ENCODE measurements at places on chromosomes 3 and 15.

DNA sequence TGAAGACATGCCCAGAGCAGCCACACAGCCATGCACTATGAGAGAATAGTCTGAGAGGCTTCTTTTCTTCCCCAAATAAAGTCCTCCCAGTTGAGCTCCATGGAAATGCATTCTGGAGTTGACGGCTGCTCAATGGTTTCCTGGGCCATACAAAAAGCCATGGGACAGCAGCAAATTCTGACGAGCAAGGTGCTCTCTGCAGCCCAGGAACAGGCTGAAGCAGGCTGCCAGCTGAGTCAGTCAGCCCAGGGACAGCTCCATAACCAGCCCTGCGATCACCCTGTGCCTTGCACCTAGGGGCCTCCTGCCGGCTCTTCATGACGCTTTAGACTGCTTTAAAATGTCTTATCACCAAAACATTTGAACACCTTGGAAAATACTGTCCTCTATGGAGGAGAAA is 256.3 kb upstream of the CHRNA7 start:
- no peak for DNase-seq

- no peak for DNase-seq
Observed at GRCh38 chr3:87621667-87622066, 345.3 kb upstream of the POU1F1 start.

- DNase-seq = no peak
Observed at GRCh38 chr3:124747111-124747981, 17.1 kb downstream of the UMPS start.

- DNase-seq = no peak
Observed at GRCh38 chr15:93831641-93832040, 399.7 kb upstream of the MCTP2 start.

- no peak for DNase-seq
Observed at GRCh38 chr3:23465569-23465968, 262.4 kb downstream of the UBE2E2 start.

DNA sequence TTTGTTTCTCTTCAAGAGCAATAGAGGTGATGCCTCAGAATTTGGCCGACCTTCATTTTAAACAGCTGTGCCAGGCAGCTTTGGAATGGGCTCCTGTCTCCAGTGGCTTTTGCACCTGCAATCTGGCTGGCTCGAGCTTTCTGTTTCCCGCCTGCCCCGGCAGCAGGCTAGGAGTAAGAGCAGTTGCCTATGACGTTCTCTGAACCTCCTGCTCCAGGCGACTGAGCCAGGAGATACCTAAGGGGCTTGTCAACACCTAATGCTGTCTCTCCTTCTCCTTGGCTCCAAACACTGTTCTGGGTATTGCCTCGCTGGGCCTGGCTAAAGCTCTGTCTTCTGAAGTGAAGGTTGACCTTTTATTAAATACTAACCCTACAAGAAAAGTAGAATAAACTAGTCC is 229.9 kb downstream of the LRRN1 start:
- DNase-seq = no peak

- DNase-seq = peak; percentile 90
Observed at GRCh38 chr15:28098766-28099554, at the start of gene OCA2. Gene OCA2, minus strand, starts transcription at chr15:28099315. Its CDS starts 17,441 bp downstream, at chr15:28081874.

DNA sequence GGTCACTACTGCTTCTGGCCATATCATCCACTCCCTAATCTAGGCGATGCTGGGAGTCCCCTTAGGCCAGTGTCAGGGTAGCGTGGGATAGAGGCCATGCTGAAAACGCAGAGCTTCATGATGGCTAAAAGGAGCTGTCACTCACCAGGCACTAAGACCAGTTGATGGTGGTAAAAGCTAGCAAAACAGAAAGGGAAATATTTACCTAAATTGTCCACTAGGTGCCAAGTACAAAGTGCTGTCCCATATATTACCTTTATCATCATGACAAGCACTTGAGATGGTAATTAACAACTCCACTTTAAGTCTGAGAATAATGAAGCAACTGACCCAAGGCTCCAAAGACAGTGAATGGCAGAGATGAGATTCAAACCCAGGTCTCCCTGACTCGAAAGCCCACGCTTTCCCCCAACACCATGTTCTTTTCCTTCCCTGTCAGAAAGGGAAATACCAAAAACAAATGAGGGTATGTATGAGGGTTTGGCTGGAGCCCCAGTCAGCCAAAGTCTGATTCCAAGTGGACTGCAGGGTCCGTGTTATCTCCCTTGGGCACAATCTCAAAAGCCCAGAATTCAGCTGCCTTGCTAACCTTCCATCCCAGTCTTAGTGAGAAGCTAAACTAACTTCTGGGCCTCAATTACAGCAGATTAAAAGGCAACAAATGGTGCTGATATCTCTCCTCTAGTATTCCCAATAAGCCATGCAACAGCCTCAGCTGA is 84.7 kb downstream of the RBPMS2 start:
- no peak for DNase-seq

DNA sequence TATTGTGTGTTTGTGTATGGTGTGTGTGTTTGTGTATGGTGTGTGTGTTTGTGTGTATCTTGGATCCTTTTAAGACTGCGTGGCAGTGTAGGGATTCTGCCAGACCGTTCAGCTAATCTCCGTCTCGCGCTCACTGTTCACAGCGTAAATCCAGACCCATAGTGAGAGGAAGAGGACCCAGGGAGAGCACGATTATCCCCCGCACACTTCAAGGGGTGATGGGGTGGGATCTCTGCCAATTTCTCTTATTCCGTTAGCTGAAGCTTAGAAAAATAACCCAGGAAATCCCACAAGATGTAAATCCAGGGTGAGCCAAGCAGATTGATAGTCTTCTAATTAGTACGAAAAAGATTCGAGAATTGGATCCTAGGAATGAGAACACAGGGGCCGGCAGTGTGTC is 381.2 kb downstream of the GABRG3 start:
- DNase-seq = no peak

GRCh38 chr15:81338170-81339007 is 14.4 kb upstream of the STARD5 start:
- DNase-seq = no peak

- DNase-seq = no peak
Observed at GRCh38 chr15:63310646-63311045, 33.2 kb downstream of the APH1B start.

DNA sequence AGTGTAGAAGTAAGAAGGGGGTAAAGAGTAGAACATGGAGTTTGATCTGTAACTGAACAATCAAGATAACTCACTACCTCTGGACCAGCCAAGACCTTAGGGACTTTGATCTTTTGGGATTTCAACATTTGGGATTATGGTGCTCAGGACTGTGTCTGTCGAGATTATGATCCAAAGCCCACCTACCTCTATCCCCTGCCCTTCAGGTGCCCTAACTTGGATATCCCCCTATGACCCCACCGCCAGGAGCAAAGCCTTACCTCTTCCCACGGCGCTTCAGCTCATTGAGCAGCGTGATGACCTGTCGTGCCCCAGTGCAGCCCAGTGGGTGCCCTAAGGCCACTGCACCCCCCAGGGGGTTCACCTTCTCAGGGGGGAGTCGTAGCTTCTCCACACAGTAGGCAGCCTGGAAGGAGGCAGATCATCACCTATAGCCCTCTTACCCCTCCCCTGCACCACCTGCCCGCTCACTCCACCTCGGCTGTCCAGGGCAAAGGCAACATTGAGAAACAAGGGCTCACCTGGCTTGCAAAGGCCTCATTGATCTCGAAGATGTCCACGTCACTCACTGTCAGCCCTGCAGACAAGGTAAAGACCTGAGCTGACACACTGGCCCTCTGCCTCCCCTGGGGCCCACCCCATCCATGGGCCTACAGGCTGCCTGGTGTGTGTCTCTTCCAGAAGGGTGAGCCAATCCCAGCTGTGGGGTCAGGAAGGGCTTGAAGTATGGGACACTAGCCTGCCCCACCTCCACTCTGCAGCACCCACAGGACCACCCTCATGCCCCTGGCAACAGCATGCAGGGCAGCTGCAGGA is 11.4 kb downstream of the ACAA1 start:
- peak; percentile 56 for DNase-seq

GRCh38 chr15:41980654-41981323 is 8.4 kb upstream of the EHD4 start:
- DNase-seq = peak; percentile 47

DNA sequence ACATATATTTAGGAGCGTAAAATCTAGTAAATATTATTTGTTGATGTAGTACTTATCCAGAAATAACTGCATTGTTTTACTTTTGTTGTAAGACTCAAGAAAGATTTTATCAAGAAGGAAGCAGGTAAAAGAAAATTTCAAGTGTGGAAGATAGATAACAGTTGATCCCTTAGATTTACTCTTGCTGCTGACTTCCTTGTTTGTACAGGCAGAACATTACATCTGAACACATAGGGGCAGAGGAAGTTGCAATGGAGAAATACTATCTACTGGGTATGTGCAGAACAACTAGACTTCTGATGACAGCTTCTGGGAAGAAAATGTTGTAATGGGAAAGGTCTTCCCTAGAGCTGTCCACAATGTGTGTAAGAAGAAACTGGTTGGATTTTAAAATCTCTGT is 350.6 kb downstream of the NLGN1 start:
- DNase-seq = no peak

- no peak for DNase-seq
Observed at GRCh38 chr15:99982662-99983061, 249.4 kb upstream of the LYSMD4 start.

DNA sequence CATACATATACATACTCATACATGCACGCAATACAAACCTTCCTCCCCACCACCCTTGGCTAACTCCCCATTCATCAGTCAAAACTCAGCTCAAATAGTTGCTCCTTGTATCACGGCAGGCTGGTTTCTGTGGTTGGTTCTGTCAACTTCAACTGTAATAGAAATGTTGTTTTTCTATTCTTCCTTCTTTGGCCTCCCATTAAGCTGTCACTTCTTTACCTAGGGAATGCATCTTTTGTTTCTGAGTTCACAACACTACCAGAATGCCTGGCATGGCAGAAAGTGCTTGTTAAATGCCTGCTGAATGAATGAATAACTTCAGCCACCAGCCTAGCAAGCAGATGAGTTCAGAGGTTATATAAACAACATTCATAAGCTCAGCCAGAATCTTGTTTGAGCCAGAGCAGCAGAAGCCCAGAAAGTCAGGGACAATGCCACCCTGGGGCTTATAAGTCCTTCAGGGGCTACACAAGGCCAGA is 63.1 kb downstream of the B3GALNT1 start:
- DNase-seq = no peak

GRCh38 chr3:123480428-123480827 is 31.5 kb upstream of the ADCY5 start:
- DNase-seq = no peak

- no peak for DNase-seq
Observed at GRCh38 chr3:113272385-113272779, 61.0 kb downstream of the BOC start.

DNA sequence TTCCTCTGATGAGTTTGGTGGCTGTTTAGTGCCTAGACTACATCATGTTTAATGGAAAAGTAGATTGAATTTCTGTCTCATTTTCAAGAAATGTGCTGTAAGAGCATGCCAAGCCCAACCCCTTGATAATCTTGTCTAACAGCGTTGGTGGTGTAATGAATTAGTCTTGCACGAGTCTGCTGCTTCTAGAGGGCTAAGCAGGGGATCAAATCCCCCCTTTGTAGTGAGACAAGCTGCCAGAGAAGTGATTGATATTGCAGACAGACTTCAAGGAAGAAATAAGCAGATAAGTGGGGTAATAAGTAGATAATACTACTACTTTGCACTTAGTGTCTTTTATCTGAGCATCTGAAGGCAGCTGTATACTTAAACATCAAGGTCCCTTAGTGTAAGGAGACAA is 141.4 kb downstream of the TP63 start:
- no peak for DNase-seq

DNA sequence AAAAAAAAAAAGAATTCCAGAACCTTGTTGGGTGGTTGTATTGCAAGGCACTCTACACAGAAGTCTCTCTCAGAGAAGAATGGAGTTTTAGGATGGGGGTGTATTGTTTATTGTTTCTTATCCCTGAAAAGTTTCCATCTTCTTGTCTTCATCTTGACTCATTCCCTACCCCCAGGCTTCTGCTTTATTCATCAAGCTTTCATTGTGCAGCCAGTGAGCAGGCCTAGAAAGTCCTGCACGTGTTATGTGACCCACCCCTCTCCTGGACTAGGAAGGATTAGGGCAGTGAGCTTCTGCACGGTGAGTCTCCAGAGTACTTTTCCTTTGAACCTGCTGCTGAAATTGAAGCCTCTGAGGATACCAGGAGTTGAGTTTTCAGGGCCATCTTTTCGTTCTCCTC is 150.9 kb upstream of the IL12A start:
- no peak for DNase-seq

DNA sequence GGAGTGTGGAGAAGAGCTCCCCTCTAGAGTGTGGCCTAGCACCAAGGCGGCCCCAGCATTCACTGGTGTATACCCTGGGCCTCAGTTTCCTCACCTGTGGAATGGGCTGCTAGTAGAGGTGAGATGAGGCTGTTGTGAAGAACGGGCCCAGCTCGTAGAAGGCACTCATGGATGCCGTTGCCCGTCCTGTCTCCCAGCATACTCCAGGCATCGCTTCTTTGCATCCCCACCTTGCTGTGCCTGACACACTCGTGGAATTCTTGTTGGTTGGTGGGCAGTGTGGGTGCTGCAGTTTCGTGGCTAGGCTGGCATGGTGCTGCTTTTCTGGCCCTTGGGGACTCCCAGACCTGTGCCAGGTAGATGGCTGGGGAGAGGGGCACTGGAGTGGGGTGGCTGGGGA is 76.7 kb downstream of the SMAD6 start:
- no peak for DNase-seq

- DNase-seq = no peak
Observed at GRCh38 chr3:125129512-125129997, 73.8 kb upstream of the HEG1 start.

DNA sequence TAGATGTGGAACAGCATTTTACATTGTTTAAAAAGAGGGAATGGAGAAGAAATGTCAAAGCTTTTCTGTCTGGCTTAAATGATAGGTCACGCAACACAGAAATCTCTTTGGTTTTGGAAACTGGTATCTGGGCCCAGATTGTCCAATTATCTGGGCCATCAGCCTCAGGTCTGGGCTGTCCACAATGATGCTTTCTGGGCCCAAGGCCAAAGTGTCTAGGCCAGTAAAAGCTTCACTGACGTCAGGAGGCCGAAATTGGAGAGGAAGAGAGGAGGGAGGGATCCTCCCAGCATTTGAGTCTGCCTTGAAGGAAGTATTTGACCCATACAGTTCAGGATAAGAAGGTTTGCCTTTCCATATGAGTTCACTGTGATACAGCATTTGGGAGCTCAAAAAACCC is 60.7 kb upstream of the ALDH1A3 start:
- DNase-seq = no peak

- DNase-seq = no peak
Observed at GRCh38 chr3:133300102-133300501, 99.8 kb upstream of the BFSP2 start.

DNA sequence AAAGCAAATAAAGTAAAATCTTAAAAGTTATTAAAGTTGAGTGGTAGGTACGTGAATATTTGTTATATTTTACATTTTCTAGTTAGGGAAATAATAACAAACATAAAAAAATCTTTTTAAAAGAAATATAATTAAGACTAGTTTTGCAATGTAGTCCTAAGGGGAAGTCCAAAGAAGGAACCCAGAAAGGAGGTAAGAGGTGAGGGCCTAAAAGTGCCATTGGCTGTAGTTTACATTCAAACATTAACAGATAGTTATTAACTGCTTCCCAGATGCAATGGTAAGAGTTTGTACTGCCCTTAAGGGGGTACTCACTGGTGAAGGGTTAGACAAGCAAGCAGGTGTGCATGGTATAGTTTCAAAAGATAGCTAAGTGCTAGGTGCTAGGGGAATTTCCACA is 79.2 kb downstream of the B3GALNT1 start:
- DNase-seq = no peak

Data from activated effector memory CD4-positive, alpha-beta T cell treated with anti-CD3 and anti-CD28 coated beads, Interleukin-2, amount 50 U/mL, for 16 hours (primary cell).